ENCODE measurements at places on chromosomes 7 and 10.
A peak's percentile ranks its signal among the peaks of the same experiment; 100 is the strongest.

DNA sequence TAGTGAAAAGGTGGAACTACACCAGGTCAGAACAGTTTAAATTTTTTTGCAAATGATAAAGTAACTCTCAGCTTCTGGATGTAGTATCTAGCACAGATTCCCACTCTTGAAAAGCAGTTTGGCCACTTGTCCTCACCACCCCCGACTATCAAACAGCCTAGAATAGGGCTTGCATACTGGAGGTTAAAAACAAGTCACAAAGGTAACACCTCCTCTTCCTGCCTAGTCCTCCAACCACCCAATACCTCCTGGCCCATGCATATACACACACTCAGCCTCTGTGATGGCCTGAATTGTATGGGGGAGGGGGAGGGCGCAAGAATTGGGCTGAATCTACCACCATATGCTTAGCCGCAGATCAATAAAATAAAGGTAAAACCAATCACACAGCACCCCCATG, 5.7 kb downstream of the SKAP2 start:
- no peak for DNase-seq

DNA sequence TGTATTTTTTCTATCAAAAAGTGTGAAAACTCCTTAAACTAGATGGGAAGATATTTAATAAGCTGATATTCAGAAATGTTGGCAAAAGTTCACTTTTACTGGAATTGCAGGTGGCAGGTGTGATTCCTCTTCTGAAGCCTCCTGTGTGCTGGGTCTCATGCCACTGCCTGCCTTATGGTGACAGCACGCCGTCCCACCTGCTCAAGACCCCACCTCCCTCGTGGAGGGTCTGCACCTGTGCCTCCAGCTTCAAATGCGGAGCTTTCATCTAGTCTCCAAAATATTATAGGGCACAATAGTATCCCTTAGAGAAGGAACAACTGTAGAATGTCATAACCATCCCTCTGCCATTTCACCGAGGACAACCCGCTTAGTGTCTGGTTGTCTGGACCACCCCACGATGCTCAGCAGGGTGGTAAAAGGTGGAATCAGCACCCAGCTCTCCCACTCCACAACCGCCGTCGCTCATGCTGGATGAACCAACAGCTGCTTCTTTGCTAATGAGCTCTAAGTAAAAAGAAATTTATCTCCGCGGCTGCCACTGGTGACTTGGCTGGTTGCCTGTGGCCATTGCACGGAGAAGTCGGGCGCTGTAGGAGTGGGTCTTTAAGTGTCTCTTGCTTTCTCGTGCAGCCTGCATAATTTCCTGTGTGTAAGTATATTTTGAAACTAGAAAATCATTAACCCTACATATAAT, 119.3 kb upstream of the TCERG1L start:
- DNase-seq = no peak

DNA sequence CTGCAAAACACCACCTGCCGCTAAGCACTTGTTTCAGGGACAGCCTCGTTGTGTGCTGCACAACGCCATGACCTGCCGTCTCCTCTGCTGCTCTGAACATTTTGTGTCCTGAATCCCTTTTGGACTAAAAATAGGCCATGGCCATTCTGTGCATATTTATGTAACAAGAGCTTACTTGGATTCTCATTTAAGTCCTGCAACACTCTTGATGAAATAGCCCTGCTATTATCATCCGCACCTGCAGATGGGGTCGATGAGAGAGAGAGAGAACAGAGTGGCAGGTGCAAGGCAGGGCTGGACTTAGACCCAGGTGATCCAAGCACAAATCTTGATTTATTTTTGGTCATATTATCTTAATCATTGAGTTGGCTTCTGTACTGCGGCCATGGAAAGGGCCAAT, 121.2 kb upstream of the PRKCQ start:
- peak; percentile 45 for DNase-seq

- DNase-seq = peak; percentile 54
These were observed 2.4 kb downstream of the NKX2-3 start for GRCh38 chr10:99534939-99535763.

GRCh38 chr7:73681031-73681430, 2.2 kb downstream of the DNAJC30 start:
- DNase-seq = no peak

GRCh38 chr7:158742065-158742821, 37.6 kb upstream of the NCAPG2 start:
- DNase-seq = no peak

GRCh38 chr10:24278176-24278889, 69.4 kb downstream of the KIAA1217 start:
- no peak for DNase-seq

- DNase-seq = no peak
These were observed 11.4 kb downstream of the C10orf53 start for GRCh38 chr10:49690698-49691356.

GRCh38 chr7:94042381-94042780, 38.2 kb upstream of the BET1 start:
- no peak for DNase-seq

DNA sequence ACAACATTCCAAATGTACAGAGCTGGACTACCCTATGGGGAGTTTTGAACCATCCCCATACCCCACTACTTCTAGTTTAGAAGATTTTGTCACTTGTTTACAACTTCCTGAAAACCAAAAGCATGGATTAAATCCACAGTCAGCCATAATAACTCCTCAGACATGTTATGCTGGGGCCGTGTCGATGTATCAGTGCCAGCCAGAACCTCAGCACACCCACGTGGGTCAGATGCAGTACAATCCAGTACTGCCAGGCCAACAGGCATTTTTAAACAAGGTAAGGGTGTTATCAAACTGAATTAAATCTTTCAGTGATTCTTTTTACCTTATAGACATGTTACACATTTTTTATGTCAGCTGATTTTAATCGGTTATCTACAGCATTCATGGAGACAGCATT, 41.5 kb downstream of the AHR start:
- DNase-seq = no peak

- DNase-seq = no peak
These were observed 84.6 kb upstream of the FAM3C start for GRCh38 chr7:121480566-121481335.

- DNase-seq = peak; percentile 53
These were observed 2.2 kb downstream of the FGFR2 start for GRCh38 chr10:121595806-121596688.

- DNase-seq = no peak
These were observed 64.3 kb downstream of the FOXI2 start for GRCh38 chr10:127801302-127801701.

- no peak for DNase-seq
These were observed 5.2 kb downstream of the CLIP2 start for GRCh38 chr7:74294191-74294998.

GRCh38 chr7:28530175-28530802, 118.0 kb downstream of the CREB5 start:
- no peak for DNase-seq

DNA sequence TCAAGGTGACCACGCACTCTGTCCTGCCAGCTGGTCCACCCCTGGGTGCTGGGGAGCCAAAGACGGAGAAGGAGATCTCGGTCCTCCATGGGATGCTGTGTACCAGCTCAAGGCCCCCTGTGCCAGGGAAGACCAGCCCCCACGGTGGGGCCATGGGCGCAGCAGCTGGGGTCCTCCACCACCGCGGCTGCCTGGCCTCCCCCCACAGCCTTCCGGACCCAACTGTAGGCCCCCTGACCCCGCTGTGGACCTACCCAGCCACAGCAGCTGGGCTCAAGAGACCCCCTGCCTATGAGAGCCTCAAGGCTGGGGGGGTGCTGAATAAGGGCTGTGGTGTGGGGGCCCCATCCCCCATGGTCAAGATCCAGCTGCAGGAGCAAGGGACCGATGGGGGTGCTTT, 5.4 kb downstream of the NYAP1 start:
- no peak for DNase-seq

GRCh38 chr10:13099144-13099665, 758 bp upstream of the OPTN start:
- peak; percentile 75 for DNase-seq

DNA sequence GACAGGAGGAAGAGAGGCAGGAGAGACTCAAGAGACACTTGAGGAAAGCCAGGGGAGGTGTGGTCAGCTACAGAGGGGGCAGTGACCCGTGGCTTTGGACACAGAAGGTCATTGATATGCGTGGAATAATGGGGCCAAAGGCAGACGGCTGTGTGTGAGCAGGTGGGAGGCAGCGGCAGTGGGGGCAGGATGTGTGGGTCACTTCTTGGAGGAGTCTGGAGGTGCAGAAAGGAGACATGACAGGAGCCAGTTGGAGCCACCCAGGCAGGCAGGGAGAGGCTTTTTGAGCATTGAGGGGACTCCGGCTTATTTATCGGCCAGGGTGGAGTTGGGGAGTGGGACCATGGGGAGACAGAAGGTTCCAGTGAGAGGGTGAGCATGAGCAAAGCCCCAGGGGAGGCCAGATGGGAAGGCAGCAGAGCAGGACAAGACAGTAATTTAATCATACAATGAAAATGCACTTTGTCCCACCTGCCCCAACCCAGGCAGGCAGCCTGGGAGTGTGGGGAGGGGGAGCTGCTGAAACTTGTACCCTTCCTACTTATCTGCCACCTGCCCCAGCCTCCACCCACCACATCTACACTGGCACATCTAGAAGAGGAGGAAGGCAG, 5.0 kb downstream of the LDB3 start:
- no peak for DNase-seq

DNA sequence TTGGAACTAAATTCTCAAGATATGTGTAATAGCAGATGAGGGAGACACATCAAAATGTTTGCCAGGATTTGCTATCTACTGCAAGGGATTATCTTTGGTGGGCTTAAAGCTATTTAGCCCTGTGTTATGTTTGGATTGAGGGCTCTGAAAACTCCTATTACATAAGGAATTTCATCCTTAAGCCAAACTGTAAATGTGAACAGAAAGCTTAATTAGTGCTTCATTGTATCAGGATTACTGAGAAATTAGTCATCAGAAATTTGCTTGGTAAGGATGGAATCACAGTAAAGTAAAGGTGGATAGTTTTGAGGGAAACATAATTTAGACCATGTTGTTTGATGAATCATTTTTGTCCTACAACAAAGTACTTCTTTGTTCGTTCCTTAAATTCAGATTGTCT, 8.3 kb downstream of the ANKRD7 start:
- DNase-seq = no peak

GRCh38 chr10:58399410-58399809, 14.2 kb downstream of the TFAM start:
- DNase-seq = no peak

- DNase-seq = no peak
These were observed 67.1 kb downstream of the IKZF1 start for GRCh38 chr7:50371551-50372021.

- DNase-seq = no peak
These were observed 138.0 kb downstream of the TACC2 start for GRCh38 chr10:122126763-122127659.

- peak; percentile 38 for DNase-seq
These were observed 48.8 kb upstream of the SMNDC1 start for GRCh38 chr10:110353244-110354119.

DNA sequence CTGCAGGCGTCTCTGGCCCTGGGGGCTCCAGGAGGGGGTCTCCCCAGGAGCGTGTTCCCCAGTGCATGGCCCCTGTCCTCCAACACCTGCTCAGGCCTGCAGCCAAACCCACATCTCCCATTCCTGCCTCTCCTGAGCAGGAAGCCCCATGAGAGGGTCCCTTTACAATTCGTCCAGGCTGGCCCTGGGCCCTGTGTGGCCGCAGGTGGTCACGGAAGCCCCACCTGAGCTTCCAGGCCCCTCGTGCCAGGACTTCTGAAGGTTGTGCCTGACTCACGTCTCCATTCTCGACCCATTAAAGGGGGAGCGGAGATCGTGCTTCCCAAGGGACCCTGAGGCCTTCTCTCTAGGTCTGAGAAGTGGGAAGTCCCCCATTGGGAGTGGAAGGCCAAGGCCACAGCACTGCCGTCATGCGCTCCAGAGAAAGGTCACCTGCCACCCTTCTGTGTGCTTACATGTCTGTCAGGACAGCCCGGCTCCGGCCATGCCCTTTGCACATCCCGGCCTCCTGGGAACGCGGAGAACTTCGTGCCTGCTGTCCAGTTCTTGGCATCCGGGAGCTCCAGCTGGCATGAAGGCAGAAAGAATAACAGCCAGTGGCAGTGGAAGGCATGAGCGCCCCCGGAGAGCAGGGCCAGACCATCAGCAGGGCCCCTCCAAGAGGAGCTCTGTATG, 382.3 kb downstream of the DNAJB6 start:
- DNase-seq = no peak

DNA sequence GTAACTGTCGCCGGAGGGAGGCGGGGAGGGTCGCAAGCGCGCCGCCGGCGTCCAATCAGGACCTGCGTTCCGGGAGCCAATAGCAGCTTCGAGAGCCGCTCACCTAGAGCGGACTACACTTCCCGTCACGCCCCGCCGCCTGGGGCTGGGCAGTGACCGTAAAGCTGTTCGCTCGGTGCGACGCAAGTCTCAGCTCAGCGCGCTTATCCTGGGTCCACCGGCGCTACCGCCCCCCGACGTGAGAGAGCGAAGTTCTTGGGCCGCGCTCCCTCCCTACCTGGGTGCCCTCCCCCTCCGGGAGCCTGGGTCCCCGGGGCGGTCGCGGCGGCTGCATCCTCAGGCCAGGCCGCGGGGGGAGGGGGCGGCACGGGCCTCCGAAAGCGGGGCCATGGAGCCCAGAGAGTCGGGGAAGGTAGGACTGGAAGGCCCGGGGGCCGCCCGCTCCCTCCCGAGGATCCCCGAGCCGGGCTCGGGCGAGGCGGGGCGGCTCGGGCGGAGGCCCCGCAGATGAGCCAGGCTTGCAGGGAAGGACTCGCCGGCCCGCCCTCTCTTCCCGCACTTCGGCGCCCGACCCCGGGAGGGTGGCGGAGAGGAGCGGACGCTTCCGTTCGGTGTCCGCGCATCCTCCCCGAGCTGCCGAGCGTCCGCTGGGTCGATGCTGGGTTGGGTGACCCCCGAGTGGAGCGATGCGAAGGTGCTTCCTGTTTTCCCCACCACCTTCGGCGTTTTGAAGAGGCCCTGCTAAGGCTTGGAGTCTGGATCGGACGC, at the start of gene ZNF862:
Gene ZNF862 (plus strand): TSS at position 152 of the 768 bp plus-strand sequence. CDS start 237 bp downstream, at position 389.
- DNase-seq = peak; percentile 98

DNA sequence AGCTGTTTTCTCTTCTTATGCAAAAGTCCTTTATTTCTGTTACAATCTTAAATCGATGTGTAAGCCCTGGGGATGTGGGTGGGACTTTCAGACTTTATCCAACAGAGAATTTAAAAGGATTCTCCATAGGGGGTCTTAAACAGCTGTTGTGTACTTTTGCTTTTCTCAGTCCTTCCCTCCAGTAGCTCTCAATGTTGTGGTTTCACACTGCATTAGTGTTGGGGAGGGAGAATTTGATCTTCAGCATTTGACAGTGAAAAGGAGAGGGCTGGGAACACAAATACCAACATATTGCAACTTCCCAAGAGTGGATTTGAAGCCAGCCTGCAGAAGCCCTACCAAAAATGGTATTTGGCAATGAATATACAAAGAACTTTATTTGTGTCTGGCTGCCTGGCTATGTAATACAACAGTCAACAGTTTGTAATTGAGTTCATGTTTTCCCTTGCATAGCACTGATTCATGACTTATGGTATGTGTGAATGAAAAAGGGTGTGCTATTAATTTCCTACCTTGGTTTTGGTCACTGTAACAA, 80.1 kb upstream of the CAPZA2 start:
- DNase-seq = no peak
